ENCODE measurements at places on chromosomes 1 and 21. TPM values are rescaled to one million over a fixed set of nuclear protein-coding genes. Genes with fewer than 3 reads are reported as not detected.

- peak; percentile 22 for ATAC-seq
Measured at GRCh38 chr1:1058921-1059493, 15.1 kb downstream of the RNF223 start.

DNA sequence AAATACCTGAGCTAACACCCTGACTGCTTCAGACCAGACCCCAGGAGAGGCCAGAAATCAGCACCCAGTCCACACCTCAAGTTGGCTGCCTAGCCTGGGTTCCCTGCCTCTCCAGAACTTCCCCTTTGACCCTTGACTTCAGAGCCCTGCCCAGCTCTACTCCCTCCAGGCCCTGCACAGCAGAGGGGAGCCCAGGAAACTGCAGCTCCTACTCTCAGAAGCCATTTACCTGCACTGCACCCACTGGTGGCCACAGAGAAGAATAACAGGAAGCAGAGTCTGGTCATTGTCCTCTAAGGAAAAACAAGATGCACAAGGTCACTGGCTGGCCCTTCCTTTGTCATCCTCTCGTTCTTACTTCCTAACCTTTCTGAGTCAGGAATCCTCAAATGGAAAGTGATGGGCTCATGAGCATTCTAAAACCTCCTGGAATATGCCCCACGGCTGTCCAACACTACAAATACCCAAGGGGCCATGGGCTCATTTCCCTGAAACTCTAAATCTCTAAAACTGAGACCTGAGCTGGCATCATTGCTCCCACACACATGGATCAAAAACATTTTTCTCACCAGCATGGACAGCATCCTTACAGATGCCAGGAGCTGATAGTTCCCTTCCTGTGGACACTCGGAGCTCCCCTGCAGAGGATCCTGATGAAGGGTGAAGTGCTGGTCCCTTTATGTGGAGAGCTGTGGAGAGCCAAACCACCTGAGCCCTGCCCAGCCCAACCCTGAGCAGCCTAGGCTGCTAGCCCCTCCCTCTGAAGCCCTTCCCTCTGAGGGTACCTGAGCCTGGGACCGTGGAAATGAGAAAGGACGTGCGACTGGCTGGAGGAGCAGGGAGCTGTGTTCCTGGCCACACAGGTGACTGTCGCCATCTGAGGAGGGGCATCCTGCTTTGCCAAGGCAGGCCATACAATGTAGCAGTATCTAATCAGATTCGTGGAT, at the start of gene ITLN2:
Gene ITLN2 (minus strand): TSS at position 652 of the 947 bp plus-strand sequence. CDS start 68 bp downstream, at position 584.
- ATAC-seq: no peak

- ATAC-seq: peak; percentile 94
Measured at GRCh38 chr1:153490272-153491051, 30.0 kb upstream of the S100A7 start.

GRCh38 chr1:8689431-8690252, 127.8 kb downstream of the RERE start:
- ATAC-seq: no peak

GRCh38 chr1:232363008-232363407, 266.9 kb downstream of the SIPA1L2 start:
- no peak for ATAC-seq

DNA sequence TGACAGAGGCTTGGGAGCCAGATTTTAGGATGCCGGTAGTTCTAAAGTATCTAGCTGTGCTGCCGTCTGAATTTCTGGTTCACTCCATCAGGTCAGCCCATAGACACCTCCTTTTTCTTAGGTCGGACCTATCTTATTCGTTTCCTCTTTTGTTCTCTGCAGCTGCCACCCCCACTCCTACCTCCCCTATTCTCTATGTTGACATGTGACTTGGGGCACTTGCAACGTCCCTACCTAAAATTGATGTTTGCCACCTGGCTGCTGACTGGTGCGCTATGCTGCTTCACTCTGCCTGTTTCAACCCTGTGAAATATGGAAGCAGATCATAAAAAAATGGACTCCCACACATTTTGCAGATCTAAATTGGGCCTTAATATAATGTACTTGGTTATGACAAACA, 55.3 kb downstream of the PBX1 start:
- ATAC-seq: no peak

GRCh38 chr1:101178341-101178687, 58.5 kb upstream of the S1PR1 start:
- no peak for ATAC-seq

GRCh38 chr1:88298506-88298905, 385.6 kb upstream of the PKN2 start:
- ATAC-seq: no peak

Gene DMBX1
- total RNA-seq: not detected

Gene THEM4
- total RNA-seq: 14.7 TPM

Gene PRDM16
- total RNA-seq: 3.4 TPM

- ATAC-seq: no peak
Measured at GRCh38 chr1:231200388-231201031, 38.7 kb downstream of the TRIM67 start.

Gene DNASE2B
- not detected for total RNA-seq

Gene SCAMP3
- 28.1 TPM for total RNA-seq

Measured in gastroesophageal sphincter (tissue), 4 donors.